Activated T-helper 17 cell treated with anti-CD3 and anti-CD28 coated beads, Interleukin-2, amount 50 U/mL, for 72 hours (primary cell): ENCODE measurements at places on chromosomes 16 and 17. TPM values are rescaled to one million over a fixed set of nuclear protein-coding genes. Genes with fewer than 3 reads are reported as not detected.
A peak's percentile ranks its signal among the peaks of the same experiment; 100 is the strongest.

- no peak for ATAC-seq
Measured at GRCh38 chr17:29505836-29506235, 61.0 kb downstream of the ABHD15 start.

EARS2 gene
- total RNA-seq = 23.1 TPM

FOXN1 gene
- total RNA-seq = not detected

NEUROD2 gene
- total RNA-seq = not detected

PPP1R9B gene
- total RNA-seq = 73.6 TPM

GRCh38 chr16:77443357-77444146 is 8.7 kb upstream of the ADAMTS18 start:
- ATAC-seq = no peak

- no peak for ATAC-seq
Measured at GRCh38 chr16:27127308-27127707, 60.6 kb downstream of the C16orf82 start.

TMEM98 gene
- total RNA-seq = 0.21 TPM

GRCh38 chr16:78376452-78376851 is 277.0 kb downstream of the WWOX start:
- no peak for ATAC-seq

GRB7 gene
- not detected for total RNA-seq

DNA sequence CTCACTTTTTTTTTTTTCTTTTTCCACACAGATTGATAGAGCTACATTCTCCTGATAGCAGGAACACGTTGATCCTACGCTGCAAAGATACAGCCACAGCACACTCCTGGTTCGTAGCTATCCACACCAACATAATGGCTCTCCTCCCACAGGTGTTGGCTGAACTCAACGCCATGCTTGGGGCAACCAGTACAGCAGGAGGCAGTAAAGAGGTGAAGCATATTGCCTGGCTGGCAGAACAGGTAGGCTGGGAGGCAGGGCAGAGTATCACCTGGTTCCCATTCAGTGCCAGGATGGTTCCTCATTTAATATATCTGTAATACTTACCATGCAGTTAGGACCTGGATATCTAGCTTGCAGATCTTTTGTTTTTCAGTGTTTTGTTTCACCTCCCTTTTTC is 51.1 kb upstream of the VPS4A start:
- no peak for ATAC-seq

DNA sequence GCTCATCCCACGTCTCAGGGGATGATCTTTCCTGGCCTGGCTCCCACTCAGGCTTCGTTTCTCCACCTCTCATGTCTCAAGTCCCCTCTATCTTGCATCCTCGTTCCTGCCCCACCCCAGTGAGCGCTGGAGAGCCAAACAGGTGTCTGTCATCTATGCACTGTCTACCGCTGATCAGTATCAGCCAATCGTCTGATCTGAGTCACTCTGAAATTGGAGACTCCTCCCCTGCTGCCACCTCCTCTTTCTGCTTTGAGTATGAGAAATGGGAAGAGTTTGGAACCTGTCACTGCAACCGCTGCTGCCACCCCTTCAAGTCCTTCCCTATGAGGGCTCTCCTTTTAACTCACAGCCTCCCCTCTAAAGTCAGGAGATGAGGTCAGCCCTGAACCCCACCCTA is 28.0 kb downstream of the FZD2 start:
- ATAC-seq = peak; percentile 46

DNA sequence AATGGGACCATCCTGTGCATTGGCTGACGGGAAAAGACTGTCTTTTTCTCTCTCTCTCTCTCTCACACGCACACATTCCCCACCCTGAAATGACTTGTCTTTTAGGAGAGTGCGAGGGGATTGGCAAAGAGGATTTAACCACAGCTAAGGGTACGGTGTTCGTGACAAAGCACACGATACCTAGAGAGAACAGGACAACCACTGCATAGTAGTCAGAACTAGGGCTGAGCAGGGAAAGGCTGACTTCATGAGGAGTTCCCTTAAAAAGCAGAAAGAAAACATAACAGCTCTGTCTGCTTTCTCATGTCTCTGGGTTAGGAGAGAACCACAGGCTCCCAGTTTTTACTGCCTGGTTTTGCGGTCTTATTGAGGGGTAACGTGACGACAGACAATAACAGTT is 742.8 kb upstream of the SOX9 start:
- no peak for ATAC-seq

DNA sequence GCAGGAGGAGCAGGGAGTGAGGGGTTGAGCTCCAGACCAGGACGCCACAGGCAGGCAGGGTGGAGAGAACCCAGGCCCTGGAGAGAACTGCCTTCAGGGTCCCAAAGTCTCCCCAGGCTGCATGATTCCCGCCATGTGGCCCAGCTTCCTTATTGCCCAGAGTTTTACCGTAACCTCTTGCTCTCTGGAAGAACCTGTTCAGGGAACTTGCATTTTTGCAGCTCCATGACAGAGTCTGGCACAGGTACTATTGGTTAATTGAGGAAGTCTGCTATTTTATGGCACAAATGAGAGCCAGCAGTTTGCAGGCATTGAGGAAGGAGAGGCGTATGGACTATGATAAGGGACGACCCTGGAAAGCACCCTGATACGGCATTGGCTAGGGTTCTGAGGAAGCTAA is 11.6 kb upstream of the NOS2 start:
- no peak for ATAC-seq

DNA sequence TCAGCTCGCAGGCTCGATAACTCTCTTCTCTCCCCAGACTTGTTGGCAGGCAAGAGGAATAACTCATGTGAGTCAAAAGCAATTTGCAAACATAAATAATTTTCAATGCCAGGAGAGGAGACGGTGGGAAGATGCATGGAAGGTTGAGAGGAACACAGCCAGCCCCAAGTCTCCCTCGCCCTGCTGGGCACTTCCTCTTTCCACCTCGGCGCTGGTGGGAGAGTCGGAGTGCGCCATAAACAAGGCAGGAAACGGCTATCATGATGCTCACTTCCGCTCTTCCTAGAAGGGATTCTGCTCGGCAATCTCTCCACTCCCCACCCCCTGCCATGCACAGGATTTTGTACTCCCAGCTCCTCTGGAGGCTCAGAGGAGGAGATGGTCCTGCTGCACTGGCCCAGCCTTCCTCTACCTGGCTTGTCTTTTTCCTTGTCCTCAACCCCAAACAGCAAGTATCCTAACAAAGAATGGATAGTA is 13.0 kb downstream of the CBX4 start:
- no peak for ATAC-seq

- no peak for ATAC-seq
Measured at GRCh38 chr16:9016824-9017223, 53.1 kb upstream of the USP7 start.

DNA sequence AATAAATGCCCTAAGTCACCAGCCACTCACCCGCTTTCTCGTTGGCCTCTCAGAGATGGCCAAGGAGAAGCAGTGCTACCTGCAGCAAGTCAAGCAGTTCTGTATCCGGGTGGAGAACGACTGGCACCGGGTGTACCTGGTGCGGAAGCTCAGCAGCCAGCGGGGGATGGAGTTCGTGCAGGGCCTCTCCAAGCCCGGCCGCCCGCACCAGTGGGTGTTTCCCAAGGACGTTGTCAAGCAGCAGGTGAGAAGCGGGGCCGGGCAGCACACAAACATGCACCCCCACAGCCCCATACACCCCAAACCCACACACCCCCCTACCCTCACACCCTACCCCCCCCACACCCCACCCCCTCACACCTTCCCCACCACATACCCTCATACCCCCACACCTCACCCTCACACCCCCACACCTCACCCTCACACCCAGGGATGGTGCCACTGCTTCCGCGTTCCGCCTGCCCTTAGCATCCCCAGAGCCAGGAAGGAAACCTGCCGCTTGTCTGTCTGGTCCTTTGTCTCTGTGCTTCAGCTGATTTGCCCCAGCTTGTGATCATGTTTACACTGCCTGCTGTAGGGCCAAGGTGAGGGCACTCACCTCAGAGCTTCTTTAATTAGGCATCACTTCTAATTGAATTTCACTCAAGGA is 41.9 kb upstream of the ENDOV start:
- ATAC-seq = no peak

- peak; percentile 29 for ATAC-seq
Measured at GRCh38 chr17:5583426-5584382, 605 bp downstream of the NLRP1 start.

DNA sequence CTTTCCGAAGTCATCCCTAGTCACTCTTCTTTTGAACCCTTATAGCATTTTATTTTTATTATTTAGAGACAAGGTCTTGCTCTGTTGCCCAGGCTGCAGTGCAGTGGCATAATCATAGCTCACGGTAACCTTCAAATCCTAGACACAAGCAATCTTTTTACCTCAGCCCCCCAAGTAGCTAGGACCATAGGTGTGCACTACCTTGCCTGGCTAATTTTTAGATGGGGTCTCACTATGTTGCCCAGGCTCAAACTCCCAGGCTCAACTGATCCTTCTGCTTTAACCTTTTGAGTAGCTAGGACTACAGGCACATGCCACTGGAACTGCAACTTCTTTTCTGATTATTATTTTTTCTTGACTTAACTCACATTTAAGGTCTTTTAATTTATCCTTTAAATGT is 33.0 kb upstream of the TMEM97 start:
- no peak for ATAC-seq

DNA sequence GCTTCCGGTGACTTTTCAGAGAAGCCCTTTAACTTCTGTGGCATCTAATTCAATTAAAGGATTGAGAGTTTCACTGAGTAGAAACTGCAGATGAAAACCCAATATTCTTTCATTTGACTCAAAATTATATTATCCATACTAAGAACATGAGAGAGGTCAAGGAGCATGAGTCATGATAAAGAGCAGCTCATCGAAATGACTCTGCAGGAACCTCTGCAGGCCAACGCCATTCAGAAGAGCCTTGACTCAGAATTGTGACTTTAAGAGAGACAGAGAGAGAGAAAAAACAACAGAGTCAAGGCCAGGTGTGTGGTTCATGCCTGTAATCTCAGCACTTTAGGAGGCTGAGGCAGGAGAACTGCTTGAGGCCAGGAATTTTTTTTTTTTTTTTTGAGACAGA is 417.2 kb upstream of the XYLT1 start:
- ATAC-seq = peak; percentile 93

DNA sequence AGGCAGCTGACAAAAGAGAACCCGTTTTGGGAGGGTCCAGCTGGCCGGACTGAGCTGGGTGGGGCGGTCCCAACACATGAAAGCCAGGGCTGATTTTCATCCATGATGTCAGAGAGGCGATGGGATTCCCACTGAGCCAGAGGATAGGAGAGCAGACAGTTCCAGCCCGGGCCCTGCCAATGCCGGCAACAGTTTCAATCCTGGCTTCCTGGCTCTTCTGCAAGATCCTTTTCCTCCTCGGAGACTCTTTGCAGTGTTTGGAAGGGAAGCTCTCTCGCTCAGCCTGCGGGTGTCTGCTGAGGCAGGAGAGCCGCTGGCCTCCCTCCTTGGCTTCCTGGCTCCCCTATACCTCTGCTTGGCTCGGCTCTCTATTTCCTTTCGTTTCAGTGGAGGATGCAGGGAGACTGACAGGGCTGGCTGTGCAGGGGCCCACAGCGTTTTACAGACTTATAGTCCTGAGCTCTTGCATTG is 145.5 kb upstream of the SOX9 start:
- ATAC-seq = no peak

DNA sequence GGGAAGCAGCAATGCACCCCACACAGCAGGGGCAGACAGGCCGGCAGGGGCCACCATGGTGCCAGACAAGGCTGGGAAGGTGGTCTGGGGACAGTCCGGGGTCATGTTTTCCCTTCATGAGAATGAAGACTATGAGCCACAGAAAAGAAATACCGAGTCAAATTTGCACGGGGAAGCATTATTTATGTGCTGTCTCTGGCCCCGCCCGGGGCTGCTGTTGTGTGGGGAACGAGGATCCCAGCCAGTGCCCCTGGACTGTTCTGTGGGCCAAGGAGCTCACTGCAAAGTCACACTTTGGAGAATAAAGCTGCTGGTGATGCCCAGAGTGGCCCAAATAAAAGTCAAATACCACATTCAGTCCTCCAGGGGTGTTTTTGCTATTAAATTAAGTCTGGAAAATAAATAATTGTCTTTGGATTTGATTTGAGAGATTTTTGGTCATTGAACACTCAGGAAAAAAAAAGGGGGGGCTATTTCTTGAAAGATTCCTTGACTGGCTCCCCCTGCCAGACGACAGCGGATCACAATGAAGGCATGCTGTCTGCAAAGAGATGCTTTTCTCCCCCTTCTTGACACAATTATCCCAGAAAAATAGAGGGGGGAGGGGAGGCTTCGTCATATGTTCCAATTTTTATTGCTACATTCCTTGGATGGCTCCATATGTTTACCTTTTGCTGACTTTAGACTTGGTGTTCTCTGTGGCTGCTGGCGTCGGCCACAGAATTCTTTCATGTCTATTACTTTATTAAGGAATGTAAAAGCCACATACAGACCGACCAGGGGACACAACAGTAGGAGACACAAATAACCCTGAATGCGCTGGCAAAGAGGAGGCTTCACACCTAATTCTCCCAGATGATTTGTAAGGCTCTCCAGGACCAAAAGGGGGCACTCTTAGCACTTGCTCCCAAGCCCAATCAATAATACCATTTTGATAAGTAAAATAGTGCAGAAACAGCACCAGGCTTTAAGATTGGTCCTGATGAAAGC is 27.1 kb upstream of the ANKFN1 start:
- no peak for ATAC-seq

- ATAC-seq = no peak
Measured at GRCh38 chr17:74161503-74161875, 42.0 kb upstream of the RPL38 start.

DNA sequence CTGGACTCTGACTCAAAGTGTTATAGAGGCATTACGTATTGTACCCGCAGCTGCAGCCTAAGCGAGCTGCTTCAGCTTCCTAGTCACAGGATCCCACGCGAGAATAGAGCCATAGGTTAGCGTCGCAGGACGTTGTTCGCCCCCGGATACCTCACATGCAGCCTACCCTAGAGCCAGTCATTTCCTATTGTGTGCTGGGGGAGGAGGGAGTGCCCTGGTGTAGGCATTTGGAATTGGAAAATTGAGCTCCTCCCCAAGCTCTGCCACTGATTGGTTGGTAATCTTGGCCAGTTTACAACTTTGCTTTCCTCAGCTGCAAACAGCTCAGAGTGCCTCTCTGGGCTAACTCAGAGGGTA is 530 bp downstream of the NAA60 start:
- ATAC-seq = peak; percentile 78

- ATAC-seq = no peak
Measured at GRCh38 chr16:67341250-67341649, 14.6 kb downstream of the LRRC36 start.

WNT9B gene
- not detected for total RNA-seq

DNA sequence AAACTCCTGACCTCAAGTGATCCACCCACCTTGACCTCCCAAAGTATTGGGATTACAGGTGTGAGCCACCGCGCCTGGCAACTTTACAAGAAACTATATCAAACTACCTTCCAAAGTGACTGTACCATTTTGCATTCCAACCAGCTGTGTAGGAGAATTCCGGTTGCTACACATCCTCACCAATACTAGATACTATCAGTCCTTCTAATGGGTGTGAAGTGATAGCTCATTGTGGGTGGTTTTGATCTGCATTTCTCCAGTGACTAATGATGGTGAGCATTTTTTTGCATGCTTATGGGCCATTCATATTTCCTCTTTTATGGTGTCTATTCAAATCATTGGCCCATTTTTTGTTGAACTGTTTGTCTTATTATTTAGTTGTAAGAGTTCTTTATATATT is 37.7 kb downstream of the SCNN1B start:
- ATAC-seq = no peak
